Heart right ventricle (tissue), 16 donors: ENCODE measurements at places on chromosomes 2 and 18. TPM values are rescaled to one million over a fixed set of nuclear protein-coding genes. Genes with fewer than 3 reads are reported as not detected.

DNA sequence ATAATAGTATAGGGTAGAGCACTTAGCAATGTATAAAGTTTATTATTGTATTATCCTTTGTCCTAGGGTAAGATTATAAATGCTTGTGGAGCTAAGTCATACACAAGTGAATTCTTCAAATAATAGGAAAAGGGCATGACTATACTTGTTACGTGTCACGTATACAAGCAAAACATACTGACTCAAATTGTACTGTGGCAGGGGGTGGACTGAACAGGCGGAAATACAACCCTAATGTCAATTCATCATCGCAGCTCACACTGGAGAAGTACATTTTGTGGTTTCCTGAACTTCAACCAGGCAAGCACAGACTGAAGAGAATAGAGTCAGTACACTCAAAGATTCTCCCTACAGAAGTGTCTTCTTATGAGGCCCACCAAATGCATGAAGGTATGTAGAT, 201.0 kb downstream of the MBD2 start:
- H3K27me3 ChIP-seq: no peaks in the 10 kb centered on the region
- H3K36me3 ChIP-seq: no peaks in the 10 kb centered on the region

- H3K36me3 ChIP-seq: no peaks in the 10 kb centered on the region
- no peak overlapping the region for H3K27ac ChIP-seq
- no peak overlapping the region for H3K4me3 ChIP-seq
- DNase-seq: no peak
These were observed 6.1 kb upstream of the FAM171B start for GRCh38 chr2:186687807-186688211.

DNA sequence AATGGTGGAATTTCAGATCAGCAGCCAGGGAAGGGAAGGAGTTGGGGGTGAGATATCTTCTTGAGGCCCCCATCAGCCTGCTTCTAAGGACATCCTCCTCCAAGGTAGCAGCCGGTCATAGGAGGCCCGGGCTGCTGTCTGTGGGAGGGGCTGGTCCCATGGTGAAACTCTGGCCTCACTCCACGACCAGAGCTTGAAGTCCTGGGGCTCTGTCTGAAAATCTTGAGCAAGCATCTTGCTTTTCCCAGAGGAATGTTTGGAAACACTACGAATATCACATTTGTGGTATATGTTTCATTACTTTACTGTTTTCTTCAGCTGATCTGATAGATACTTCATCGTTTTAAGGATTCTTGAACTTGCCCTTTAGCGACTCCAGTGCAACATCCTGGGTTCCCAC, 103.7 kb downstream of the CTAGE1 start:
- H3K27me3 ChIP-seq: no peaks in the 10 kb centered on the region
- no peak overlapping the region for H3K4me3 ChIP-seq
- H3K4me1 ChIP-seq: no peaks in the 10 kb centered on the region
- no peaks in the 10 kb centered on the region for H3K36me3 ChIP-seq
- no peak for DNase-seq
- H3K27ac ChIP-seq: no peak overlapping the region

- H3K4me1 ChIP-seq: no peaks in the 10 kb centered on the region
- no peaks in the 10 kb centered on the region for H3K36me3 ChIP-seq
- no peak for DNase-seq
- no peak overlapping the region for H3K4me3 ChIP-seq
- H3K27me3 ChIP-seq: no peaks in the 10 kb centered on the region
- no peak overlapping the region for H3K27ac ChIP-seq
These were observed 41.4 kb downstream of the TRAPPC12 start for GRCh38 chr2:3420769-3421397.

DNA sequence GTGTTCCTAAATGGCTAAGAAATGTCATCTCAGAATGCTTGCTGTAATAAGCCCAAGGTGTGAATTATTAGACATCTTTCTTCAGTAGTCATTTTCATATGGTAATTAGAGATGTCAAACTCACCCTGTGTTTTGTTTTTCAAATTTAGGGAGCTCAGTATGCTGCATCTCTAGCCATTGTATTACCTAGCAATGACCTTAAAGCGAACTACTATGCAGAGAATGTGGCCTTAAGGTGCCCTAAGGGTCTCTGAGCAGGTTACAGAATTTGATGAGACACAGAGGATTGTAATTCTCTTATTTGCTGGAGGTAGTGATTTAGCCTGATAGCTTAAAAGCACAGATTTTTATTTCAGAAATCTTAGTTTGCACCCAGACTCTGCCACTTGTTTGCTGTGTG, 1052.6 kb upstream of the DDX18 start:
- no peaks in the 10 kb centered on the region for H3K4me1 ChIP-seq
- no peak for DNase-seq
- H3K27me3 ChIP-seq: no peaks in the 10 kb centered on the region
- no peaks in the 10 kb centered on the region for H3K36me3 ChIP-seq
- no peak overlapping the region for H3K27ac ChIP-seq
- no peak overlapping the region for H3K4me3 ChIP-seq

ALLC gene
- total RNA-seq: not detected

GRCh38 chr2:107325981-107326786, 440.2 kb upstream of the ST6GAL2 start:
- peaks cover 16% of the 10 kb centered on the region for H3K4me1 ChIP-seq
- H3K27ac ChIP-seq: peak overlapping the region; percentile 34
- H3K27me3 ChIP-seq: no peaks in the 10 kb centered on the region
- no peak overlapping the region for H3K4me3 ChIP-seq
- DNase-seq: peak; percentile 46

GRCh38 chr2:240885566-240885965, 10.4 kb downstream of the MAB21L4 start:
- no peaks in the 10 kb centered on the region for H3K27me3 ChIP-seq
- DNase-seq: no peak
- H3K4me1 ChIP-seq: no peaks in the 10 kb centered on the region
- H3K27ac ChIP-seq: no peak overlapping the region
- no peak overlapping the region for H3K4me3 ChIP-seq
- no peaks in the 10 kb centered on the region for H3K36me3 ChIP-seq

DNA sequence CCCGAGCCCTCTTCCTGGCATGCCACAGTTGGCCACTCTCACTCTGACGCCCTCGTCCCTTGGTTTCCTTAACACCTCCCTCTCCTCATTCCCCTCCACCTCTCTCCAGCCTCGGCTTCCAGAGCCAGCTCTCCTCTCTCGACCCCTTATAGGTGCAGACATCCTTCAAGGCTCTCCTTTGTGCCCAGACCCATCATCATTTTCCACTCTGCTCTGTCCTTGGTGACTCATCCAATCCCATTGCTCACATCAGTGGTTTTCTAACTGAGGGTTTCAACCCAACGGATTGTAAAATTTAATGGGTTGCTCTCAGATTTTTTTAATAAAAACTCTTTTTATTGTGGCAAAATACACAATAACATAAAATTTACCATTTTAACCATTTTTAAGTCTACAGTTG, 6.2 kb downstream of the ST8SIA5 start:
- H3K4me1 ChIP-seq: no peaks in the 10 kb centered on the region
- H3K4me3 ChIP-seq: no peak overlapping the region
- H3K27ac ChIP-seq: no peak overlapping the region
- no peak for DNase-seq
- no peaks in the 10 kb centered on the region for H3K27me3 ChIP-seq

GRCh38 chr2:229133155-229133772, 137.8 kb downstream of the PID1 start:
- no peak overlapping the region for H3K4me3 ChIP-seq
- peaks cover 14% of the 10 kb centered on the region for H3K4me1 ChIP-seq
- no peaks in the 10 kb centered on the region for H3K36me3 ChIP-seq
- H3K27me3 ChIP-seq: no peaks in the 10 kb centered on the region
- peak; percentile 18 for DNase-seq

PDCD1 gene
- 3.1 TPM for total RNA-seq

CFC1 gene
- total RNA-seq: not detected

GRCh38 chr2:7169593-7169992, 252.4 kb downstream of the RNF144A start:
- H3K4me3 ChIP-seq: no peak overlapping the region
- no peaks in the 10 kb centered on the region for H3K27me3 ChIP-seq
- no peak overlapping the region for H3K27ac ChIP-seq
- H3K4me1 ChIP-seq: no peaks in the 10 kb centered on the region

- no peaks in the 10 kb centered on the region for H3K4me1 ChIP-seq
- H3K27me3 ChIP-seq: no peaks in the 10 kb centered on the region
- DNase-seq: no peak
- H3K4me3 ChIP-seq: no peak overlapping the region
These were observed 42.0 kb downstream of the OXER1 start for GRCh38 chr2:42721898-42722297.

C2orf15 gene
- total RNA-seq: 0.23 TPM

DNA sequence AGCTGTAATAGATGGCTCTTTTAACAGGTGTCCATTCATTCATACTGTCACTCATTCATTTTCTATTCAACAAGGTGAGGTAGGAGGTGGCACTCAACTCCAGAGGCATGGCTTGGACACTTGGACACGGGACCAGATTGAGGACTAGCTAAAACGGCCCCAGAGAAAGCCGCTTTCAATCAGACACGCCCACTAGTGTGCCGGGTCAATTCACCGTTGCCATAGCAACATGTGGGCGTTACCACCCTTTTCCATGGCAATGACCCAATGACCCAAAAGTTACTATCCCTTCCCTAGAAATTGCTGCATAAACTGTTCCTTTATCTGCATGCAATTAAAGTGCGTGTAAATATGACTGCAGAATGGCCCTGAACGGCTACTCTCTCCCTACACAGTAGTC, 49.2 kb upstream of the LGALSL start:
- H3K27me3 ChIP-seq: no peaks in the 10 kb centered on the region
- H3K27ac ChIP-seq: peak overlapping the region; percentile 87
- H3K4me3 ChIP-seq: no peak overlapping the region
- no peaks in the 10 kb centered on the region for H3K36me3 ChIP-seq
- H3K4me1 ChIP-seq: peaks cover 45% of the 10 kb centered on the region
- DNase-seq: peak; percentile 23

DNA sequence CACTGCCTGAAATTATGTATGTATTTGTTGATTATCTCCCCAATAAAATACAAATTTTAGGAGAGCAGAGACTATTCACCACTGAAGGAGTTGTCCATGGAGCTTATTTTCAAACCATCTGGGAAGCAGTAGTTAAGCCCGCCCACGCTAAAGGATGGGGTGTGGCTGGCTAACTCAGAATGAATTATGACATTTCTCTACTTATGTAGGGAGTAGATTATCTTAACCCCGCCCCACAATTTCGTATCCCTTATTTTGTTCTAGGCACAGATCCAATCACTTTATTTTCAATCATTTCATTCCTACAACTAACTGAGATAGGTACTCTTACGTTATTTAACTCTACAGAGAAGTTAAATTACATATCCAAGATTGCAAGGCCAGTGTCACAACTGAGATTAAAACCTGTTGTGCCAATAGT, 1.4 kb upstream of the LAPTM4A start:
- DNase-seq: peak; percentile 35
- H3K36me3 ChIP-seq: no peaks in the 10 kb centered on the region
- H3K4me1 ChIP-seq: peaks cover 18% of the 10 kb centered on the region

GRCh38 chr2:96116424-96116878, at the start of gene ADRA2B:
Gene ADRA2B, minus strand, starts transcription at chr2:96116571. Its CDS starts 422 bp downstream, at chr2:96116149.
- H3K27me3 ChIP-seq: peaks cover 20% of the 10 kb centered on the region
- H3K4me1 ChIP-seq: peaks cover 10% of the 10 kb centered on the region
- peak; percentile 68 for DNase-seq

CYP26B1 gene
- total RNA-seq: 5.3 TPM

TRABD2A gene
- total RNA-seq: 0.46 TPM

DNA sequence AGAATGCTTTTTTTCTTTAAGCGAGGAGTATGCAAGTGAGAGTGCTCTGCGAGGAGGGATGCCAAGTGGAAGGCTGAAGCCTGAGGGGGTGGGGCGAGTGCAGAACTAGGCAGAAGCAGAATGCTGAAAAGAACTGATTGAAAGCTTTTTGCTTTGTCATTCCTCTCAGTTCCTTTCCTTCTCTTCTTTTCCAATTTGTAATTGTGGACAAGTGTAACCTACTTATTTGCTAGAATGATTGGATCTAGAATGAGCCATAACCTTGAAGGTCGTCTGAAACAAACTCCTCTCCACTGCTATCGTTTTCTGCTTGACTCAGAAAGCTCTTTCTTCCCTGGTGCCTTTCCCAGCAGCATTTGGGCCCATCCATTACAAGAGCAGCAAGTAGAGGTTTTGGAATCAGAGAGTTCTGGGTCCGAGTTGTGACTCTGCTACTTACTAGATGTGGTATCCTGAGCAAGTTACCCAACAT, 115.3 kb downstream of the METTL8 start:
- H3K36me3 ChIP-seq: peaks cover under 1% of the 10 kb centered on the region
- H3K4me1 ChIP-seq: peaks cover 21% of the 10 kb centered on the region
- no peak overlapping the region for H3K4me3 ChIP-seq
- no peak for DNase-seq
- no peaks in the 10 kb centered on the region for H3K27me3 ChIP-seq
- H3K27ac ChIP-seq: peak overlapping the region; percentile 32

GRCh38 chr2:20366672-20367116, 16.1 kb upstream of the PUM2 start:
- no peaks in the 10 kb centered on the region for H3K36me3 ChIP-seq
- peaks cover 16% of the 10 kb centered on the region for H3K27me3 ChIP-seq
- no peak overlapping the region for H3K4me3 ChIP-seq
- DNase-seq: no peak
- H3K27ac ChIP-seq: no peak overlapping the region

DNA sequence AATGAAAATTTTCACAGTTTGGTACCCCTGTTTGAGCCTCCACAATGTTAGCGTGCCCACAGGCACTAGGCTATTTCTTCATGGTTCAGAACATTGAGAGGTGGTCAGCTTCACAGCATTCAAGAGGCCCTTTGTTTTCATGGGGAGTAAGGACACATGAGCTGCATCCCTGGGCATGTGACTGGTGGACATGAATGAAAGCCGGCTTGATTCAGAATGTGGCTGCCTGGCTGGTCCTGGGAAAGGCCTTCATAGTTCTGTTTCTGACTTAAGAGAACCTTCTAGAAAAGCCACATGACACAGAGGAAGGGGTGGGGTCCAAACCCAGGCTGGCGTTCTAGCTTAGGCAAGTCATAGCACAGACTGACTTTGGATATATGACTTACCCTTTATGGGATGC, 420.6 kb downstream of the CMPK2 start:
- H3K27ac ChIP-seq: no peak overlapping the region
- H3K4me3 ChIP-seq: no peak overlapping the region
- peaks cover 18% of the 10 kb centered on the region for H3K27me3 ChIP-seq
- DNase-seq: no peak

RAB6D gene
- total RNA-seq: not detected

EHBP1 gene
- 15.1 TPM for total RNA-seq

GRCh38 chr2:26223018-26223417, 21.4 kb downstream of the HADHA start:
- no peak for DNase-seq
- H3K4me1 ChIP-seq: no peaks in the 10 kb centered on the region
- no peak overlapping the region for H3K4me3 ChIP-seq
- H3K27me3 ChIP-seq: no peaks in the 10 kb centered on the region

TMEM214 gene
- 53.4 TPM for total RNA-seq
